ENCODE measurements at places on chromosomes 7 and 10.
A peak's percentile ranks its signal among the peaks of the same experiment; 100 is the strongest.

DNA sequence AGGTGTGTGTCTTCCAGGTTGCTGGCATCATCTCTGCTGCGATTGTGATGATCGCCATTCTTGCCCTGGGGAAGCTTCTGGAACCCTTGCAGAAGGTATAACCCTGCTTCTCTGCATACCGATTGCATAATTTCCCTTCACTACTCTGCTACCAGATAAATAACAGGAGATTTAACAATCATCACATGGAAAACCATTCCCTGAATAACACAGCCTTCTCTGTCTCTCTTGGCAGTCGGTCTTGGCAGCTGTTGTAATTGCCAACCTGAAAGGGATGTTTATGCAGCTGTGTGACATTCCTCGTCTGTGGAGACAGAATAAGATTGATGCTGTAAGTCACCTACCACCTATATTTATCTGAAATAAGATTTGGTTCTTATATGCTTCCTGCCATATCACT is 33.8 kb downstream of the SLC26A4 start:
- DNase-seq, result no peak

- no peak for DNase-seq
Measured at GRCh38 chr7:127803626-127804025, 151.6 kb downstream of the SND1 start.

- peak; percentile 26 for DNase-seq
Measured at GRCh38 chr7:64618785-64619456, 47.0 kb upstream of the ZNF107 start.

DNA sequence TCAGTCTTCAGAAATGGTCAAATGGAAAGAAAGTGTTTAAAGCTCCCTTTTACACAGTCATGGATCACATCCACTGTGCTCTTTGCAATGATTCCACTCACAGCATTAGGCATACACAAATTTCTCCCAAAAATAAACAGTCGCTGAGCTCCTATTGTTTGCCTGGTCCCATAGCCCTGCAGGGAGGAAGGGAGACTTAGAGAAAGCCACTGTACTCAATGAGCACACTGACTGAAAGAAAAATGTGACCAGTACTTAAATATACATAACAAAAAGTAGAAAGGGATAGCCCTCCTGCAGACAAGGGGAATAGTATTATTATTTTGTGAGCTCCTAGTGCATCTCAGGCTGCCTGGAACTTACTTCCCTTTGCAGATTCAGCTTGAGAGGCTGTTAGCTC is 853.2 kb downstream of the GRID1 start:
- no peak for DNase-seq

DNA sequence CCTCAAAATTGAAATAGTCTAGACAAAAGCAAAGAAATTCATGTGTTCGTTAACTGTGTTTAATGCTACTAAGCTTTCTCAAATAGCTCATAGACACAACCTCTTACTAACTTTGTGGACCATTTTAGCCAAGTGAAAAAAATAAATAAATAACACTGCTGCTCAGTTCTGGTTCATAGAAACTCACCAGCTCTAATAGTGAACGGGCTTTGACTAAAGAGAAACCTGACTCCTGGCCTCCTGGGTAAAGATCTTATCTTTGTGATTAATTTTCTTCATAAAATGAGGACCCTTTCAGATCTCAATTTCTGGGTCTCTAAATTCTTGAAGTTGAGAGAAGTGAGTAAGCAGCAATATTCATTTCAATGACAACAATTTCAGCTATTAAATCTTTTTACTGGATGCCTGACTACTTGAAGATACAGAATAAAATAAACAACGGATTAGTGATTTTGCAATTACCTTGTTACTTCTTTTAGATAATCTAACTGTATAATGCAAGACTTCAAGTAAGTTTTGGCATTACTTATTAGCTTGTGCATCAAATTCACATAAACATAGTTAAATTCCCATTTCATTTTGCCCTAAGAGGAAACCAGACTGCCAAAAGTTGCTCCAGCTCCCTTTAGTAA is 3.1 kb downstream of the CADPS2 start:
- DNase-seq, result no peak

GRCh38 chr10:109430043-109430760 is 493.1 kb downstream of the XPNPEP1 start:
- no peak for DNase-seq

DNA sequence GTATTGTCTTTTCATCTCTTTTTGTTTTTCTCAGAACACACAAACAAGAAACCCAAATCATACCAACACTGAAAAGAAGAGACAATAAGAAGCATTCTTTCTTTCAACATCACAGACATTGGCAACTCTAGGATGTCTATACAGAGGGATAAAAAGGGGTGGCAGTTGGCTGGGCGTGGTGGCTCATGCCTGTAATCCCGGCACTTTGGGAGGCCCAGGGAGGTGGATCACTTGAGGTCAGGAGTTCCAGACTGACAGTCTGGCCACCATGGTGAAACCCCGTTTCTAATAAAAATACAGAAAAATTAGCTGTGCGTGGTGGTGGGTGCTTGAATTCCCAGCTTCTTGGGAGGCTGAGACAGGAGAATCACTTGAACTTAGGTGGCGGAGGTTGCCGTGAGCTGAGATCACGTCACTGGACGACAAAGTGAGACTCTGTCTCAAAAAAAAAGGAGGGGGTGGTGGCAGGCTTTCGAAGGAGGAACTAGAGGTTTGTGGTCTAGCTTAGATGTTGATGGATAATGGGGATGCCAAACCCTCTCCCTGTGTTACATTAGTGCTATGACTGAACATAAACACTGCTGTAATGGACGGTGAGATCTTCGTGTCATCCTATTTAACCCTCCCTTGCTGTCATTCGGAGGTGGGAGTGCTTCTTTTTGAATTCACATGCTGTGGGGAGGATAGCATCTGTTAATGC is 9.4 kb downstream of the CNNM2 start:
- DNase-seq, result peak; percentile 92

GRCh38 chr10:127612-128432 is 7.4 kb upstream of the ZMYND11 start:
- no peak for DNase-seq

- DNase-seq, result no peak
Measured at GRCh38 chr10:31262672-31263071, 56.3 kb upstream of the ZEB1 start.

- no peak for DNase-seq
Measured at GRCh38 chr7:126803990-126804389, 448.8 kb downstream of the GRM8 start.

GRCh38 chr7:4079956-4080355 is 602.1 kb upstream of the FOXK1 start:
- DNase-seq, result no peak

DNA sequence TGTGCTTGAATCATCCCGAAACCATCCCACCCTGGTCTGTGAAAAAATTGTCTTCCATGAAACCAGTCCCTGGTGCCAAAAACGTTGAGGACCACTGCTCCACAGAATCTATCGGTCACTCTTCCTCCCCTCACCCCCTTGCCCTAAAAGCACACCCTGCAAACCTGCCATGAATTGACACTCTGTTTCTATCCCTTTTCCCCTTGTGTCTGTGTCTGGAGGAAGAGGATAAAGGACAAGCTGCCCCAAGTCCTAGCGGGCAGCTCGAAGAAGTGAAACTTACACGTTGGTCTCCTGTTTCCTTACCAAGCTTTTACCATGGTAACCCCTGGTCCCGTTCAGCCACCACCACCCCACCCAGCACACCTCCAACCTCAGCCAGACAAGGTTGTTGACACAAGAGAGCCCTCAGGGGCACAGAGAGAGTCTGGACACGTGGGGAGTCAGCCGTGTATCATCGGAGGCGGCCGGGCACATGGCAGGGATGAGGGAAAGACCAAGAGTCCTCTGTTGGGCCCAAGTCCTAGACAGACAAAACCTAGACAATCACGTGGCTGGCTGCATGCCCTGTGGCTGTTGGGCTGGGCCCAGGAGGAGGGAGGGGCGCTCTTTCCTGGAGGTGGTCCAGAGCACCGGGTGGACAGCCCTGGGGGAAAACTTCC is 784 bp upstream of the SERPINE1 start:
- DNase-seq, result no peak

DNA sequence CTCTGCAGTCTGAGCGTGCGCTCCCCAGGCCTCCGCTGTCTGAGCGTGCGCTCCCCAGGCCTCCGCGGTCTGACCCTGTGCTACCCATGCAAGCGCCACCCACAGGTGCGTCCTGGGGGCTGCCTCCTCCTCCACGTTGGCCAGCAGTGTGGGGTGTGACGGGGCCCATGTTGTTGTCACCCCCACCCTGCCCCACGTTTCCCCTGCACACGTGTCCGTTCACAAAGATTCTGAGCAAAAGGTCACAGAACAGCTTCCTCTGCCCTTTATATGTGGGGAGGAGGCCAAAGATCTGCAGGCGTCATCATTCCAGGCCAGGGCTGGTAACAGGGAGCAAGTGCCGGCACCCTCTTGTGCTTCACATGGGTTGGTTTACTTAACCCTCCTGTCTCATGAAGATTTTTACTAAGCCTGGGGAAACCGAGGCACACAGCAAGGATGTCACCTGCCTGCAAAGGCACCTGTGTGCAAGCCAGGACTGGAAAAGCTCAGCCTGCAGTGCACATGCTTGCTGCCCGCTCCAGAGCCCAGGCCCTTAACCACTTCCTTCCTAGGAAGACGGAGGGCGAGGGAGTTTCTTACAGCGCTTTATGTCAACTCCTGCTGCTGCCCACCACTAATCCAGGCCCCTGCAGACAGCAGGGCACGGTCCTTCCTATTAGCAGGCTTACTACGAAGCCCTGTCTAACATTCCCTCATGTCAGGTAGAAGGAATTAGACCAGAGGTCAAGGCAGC is 4.8 kb downstream of the GPR146 start:
- no peak for DNase-seq

GRCh38 chr7:111358915-111359314 is 203.4 kb downstream of the IMMP2L start:
- DNase-seq, result no peak

DNA sequence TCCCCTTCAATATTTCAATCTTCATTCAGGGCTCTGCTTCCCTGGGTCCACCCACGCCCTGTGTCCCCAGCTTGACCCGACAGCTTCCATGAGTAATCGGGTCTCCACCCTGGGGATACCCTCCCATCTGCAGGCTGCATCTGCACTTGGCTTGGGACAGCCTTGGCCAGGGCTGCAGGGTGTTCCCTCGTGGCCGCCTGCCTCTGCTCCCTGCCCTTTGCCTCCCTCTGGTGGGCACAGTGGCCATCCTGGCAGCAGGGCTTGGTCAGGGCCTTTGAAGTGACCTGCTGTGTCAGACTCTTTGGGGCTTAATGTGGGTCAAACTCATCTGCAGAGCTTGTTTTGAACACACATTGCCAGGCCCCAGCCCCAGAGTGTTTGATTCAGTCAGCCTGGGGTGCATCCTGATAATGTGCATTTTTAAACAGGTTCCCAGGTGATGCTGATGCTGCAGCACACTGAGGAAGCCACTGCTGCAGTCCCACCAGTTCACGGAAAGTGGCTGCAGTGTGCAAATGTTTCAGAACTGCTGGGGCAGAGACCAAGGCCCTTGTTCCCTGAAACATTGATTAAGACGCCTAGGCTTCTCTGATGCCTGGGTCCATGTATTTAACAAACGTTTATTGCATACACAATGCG is 80.7 kb upstream of the SEC61G start:
- DNase-seq, result no peak

- DNase-seq, result peak; percentile 86
Measured at GRCh38 chr7:106071999-106072714, 40.0 kb downstream of the SYPL1 start.

DNA sequence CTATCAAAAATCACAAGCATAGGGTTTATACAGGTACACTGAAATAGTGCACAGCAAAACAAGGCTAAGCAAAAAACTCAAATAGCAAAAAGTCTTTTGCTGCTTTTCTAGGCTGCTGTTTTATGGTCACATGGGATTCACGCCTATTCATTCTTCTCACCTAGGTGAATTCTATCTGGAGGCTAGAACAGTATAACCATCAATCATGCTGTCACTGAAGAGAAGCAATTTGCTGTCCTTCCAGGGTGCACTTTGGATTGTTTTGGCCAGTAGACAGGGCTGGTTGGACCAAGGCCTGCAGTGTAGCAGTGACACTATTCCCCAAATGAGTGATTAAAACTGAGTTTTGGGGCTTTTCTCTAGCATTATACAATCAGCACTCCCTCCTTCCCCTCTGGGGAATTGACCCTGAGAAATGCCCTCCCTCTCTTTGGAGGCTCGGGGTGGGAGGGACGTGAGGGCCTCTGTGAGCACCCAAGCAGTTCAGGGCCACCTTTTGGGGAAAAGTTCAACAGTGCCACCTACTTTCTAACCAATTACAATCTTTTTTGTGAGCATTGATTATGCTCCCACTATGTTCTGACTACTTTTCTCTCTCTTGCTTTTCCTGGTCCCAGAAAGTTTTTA is 16.2 kb upstream of the SND1 start:
- no peak for DNase-seq

DNA sequence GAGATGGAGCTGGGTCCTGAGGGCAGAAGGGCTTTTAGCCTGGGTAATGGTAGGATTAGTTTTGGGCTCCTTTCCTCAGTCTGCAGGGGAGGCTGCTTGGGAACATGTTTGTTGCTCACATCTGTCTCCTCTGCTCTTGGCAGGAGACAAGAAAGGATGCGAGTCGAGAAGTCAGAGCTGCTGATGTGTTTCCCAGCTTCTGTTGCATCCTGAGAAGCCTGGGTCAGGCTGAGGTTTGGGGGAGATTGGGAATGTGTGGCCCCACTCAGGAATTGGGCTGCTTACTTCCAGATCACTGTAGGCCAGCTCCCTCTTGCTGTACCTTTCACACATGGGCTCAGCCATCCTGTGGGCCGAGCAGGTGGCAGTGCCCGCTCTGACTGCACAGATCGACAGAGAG is 79.2 kb downstream of the CCNY start:
- no peak for DNase-seq

GRCh38 chr10:62162261-62162981 is 106.2 kb downstream of the RTKN2 start:
- DNase-seq, result no peak

- no peak for DNase-seq
Measured at GRCh38 chr7:48049850-48050249, 14.5 kb downstream of the C7orf57 start.

DNA sequence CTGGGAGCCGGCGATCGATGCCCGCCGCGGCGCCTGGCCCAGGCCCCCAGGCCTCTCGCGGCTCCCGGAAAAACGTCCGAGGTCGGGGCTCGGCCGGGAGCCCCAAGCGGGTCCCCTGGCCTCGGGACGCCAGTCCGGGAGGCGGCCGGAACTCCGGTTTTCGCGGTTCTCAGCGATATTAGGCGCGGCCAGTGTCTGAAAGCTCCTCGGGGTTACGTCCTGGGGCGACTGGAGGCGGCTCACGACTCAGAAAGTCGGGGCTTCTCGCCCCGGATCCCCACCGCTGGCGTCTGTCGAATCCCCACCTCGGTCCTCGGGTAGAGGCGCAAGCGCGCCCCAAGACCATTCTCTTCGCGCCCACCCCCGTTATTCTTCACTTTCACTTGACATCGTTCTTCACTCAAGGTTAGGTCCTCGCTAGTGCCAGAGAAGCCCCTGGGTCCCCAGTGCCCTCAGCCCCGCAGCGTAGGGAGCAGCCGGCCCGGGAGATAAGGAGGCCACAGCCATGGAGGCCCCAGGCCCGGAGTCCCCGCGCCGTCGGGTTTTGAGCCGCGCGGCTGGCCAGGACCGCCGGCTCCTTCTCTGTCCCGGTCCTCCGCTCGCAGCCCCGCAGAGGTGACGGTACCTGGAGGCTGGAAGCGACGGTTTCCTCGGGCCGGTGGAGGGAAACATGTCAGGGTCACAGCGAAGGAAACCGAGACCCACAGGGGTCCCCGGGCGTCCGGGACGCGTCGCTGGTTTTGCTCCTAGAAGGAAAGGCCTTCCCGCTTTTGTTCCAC is 35.2 kb upstream of the EBLN1 start:
- DNase-seq, result no peak

GRCh38 chr10:87598700-87599099 is 61.0 kb upstream of the PAPSS2 start:
- no peak for DNase-seq

Measured in hematopoietic multipotent progenitor cell (in vitro differentiated cells).